ENCODE measurements at places on chromosomes 5 and 9. TPM values are rescaled to one million over a fixed set of nuclear protein-coding genes. Genes with fewer than 3 reads are reported as not detected.

Gene KCNN2
- total RNA-seq = 0.25 TPM

Gene PDE6A
- total RNA-seq = not detected

Gene IFNA13
- not detected for total RNA-seq

Gene TSTD2
- 17.2 TPM for total RNA-seq

Gene SLC9A3
- total RNA-seq = 0.68 TPM

Gene SH3TC2
- total RNA-seq = 9.5 TPM

Gene ZNF474
- 0.12 TPM for total RNA-seq

Gene PFN3
- not detected for total RNA-seq

Gene SV2C
- under 0.01 TPM for total RNA-seq

Gene SIT1
- total RNA-seq = 0.25 TPM

Gene MUSK
- total RNA-seq = 0.56 TPM

Gene C5orf52
- not detected for total RNA-seq

Gene EQTN
- total RNA-seq = not detected

Gene MOB3B
- total RNA-seq = under 0.01 TPM

Gene CYSRT1
- 0.87 TPM for total RNA-seq

Gene SREK1IP1
- total RNA-seq = 10.6 TPM

Gene QSOX2
- 9.9 TPM for total RNA-seq

Gene UBQLN1
- total RNA-seq = 103 TPM

Gene LECT2
- total RNA-seq = not detected

Gene LCN2
- total RNA-seq = not detected

Gene OR1J2
- not detected for total RNA-seq

Gene KLF4
- total RNA-seq = 25.3 TPM

Gene OTULINL
- not detected for total RNA-seq

Gene FGF18
- total RNA-seq = 0.12 TPM

Gene PCDHGA6
- total RNA-seq = 5.3 TPM

Gene WNT8A
- total RNA-seq = not detected

Gene CCDC192
- not detected for total RNA-seq

Gene SLC6A19
- total RNA-seq = not detected

Gene CARTPT
- not detected for total RNA-seq

Gene PDE4D
- total RNA-seq = 15.5 TPM

Gene DMRT3
- not detected for total RNA-seq

Gene NUTM2F
- total RNA-seq = not detected

Gene DNM1
- 1.1 TPM for total RNA-seq

Gene C5orf63
- 2.0 TPM for total RNA-seq

Gene ERCC8
- 12.3 TPM for total RNA-seq

Gene CKMT2
- total RNA-seq = 2.8 TPM

Gene C9orf50
- 0.13 TPM for total RNA-seq
